ENCODE measurements at places on chromosomes 6 and 20.

DNA sequence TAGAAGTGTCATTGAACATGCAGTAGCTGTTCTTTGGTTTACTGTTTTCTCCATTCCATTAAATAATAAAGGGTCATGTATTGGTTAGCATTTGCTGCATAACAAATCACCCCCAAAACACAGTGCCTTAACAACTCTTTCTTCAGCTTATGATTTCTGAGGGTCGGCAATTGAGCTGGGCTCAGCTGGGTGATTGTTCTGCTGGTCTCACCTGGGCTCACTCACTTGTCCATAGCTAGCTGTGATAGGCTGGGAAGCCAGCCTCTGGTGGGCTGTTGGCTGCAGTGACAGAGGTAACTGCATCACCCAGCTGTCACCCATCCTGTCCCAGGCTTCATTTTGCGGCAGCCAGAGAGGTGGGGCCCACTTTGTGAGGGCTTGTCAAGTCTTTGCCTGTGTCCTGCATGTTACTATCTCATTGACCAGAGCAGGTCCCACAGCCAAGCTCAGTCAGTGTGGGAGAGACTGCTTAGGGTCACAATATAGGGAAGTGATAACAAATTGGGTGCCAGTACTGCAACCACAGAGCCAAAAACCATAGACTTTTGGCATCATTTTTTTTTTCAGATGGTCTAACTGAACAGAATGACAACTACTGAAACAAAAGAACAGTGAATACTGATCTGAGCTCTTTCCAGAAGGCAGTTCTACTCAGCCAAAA is 76.9 kb downstream of the SYNDIG1 start:
- DNase-seq, result no peak

DNA sequence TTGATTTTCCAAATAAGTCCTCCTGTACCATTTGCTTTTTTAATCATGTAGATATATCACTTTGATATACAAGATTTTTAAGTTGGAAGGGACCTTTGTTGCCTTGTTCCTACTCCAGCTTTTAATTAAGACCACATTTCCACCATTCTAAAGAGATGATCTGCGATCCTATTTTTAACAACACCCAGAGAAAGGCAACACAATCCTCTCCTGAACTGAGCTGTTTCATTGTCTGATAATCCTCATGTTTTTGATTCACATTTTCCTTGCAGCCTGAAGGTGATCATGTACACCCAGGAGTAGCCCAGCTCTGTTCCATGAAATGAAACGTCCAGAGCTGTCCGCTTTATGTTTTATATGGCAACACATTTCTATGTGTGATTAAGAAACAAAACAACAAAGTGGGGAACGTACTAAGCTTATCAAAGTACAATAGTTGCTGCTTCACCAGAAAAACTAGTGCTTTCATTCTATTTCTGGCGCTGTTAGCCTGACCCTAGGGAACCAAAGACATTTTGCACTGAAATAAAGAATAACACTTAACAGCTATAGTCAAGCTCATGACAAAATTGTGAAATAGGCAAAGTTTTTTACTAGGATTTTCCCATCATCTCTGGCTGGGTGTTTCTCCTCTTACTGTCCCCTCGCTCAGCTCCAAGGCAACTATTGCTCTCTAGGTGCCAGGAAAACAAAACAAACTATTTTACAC is 22.6 kb upstream of the TRAF3IP2 start:
- DNase-seq, result no peak

DNA sequence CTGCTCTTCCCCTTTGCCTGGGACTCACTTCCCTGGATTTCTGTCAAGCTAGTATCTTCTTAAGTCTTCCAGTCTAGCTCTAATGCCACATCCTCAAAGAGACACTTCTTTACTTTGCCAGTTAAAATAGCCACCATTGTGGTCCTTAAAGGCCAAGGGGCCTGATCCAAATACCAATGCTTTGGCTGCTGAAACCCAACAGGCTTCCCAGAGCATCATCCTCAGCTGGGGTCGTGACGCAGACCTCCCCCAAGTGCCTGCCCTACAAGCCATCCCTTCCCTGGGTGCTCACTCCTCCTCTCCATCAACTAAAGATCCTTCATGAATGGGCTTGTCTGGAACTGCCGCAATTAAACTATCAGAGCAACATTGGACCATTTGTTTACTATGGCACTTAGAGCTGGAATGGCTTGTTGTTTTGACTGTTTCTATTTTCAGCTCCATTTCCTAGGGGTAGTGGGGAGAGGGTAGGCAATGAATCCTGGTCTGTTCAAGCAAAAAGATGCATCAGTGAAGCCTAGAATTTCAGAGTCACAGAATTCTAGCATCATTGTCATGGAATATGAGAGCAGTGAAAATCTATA is 79.6 kb upstream of the SIRPA start:
- no peak for DNase-seq

- no peak for DNase-seq
Measured at GRCh38 chr6:156803353-156803752, 26.2 kb downstream of the ARID1B start.

- no peak for DNase-seq
Measured at GRCh38 chr6:61210549-61210948, 1075.5 kb downstream of the KHDRBS2 start.

- no peak for DNase-seq
Measured at GRCh38 chr6:46894433-46894832, 27.3 kb downstream of the ADGRF5 start.

DNA sequence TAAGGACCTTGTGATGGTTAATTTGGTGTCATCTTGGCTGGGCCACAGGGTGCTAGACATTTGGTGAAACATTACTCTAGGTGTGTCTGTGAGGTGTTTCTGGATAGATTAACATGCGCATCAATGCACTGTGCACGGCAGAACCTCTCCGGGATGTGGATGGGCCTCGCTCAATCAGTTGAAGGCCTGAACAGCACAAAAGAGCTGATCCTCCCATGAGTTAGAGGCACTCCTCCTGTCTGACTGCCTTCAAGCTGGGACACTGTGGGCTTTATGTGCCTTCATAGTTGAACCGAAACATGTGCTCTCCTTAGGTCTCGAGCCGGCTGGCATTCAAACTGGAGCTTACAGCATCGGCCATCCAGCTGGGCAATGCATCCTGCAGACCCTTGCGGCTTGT is 88.8 kb downstream of the HUS1B start:
- DNase-seq, result no peak

GRCh38 chr20:3672547-3673171 is 9.2 kb downstream of the ADAM33 start:
- DNase-seq, result peak; percentile 47

DNA sequence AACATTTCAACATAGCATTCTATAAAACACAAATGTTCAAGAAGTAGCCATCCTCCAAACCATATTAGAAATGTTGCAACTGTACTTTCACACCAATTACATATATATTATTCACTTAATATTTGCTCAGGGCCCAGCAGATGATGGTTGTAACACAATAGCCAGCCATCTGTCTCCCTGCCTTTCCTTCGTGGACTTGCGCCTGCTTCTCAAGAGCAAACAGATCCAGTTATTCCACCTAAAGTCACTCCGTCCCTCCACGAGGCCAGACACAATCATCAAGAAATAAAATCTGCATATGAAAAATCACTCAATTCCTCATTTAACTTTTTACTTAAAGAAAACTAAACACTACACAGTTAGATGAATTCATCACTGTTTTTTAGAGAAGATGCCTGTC is 160.4 kb downstream of the RALGAPA2 start:
- DNase-seq, result no peak

DNA sequence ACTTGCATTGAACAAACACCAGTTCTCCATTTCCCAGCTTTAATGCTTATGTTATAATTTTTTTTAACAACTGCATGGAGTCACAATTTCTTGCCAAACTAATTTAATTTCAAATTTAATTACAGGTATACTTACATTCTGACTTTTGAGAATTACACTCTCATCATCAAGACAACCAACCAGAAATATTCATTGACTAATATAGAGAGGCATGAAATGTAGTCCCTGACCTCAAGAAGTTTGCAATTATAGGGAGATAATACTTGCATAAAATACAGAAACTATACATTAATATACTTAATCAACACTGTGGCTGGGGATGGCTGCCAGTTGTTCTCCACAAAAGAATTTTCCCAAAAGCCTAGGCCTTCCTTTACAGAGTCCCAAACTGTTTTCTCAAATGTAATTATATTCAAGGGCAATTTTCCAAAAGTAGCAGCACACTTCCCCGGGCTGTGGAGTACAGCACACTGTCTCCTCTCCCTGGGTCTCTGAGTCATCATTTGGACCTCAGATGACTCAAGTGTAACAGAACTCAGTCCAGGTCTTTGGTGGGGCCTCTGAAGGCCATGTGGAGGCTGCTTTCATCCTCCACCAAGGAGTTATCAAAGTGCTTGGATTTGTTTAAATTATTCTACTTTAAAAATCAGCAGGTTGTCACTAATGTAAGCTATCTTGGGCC is 114.1 kb downstream of the KIF16B start:
- no peak for DNase-seq

DNA sequence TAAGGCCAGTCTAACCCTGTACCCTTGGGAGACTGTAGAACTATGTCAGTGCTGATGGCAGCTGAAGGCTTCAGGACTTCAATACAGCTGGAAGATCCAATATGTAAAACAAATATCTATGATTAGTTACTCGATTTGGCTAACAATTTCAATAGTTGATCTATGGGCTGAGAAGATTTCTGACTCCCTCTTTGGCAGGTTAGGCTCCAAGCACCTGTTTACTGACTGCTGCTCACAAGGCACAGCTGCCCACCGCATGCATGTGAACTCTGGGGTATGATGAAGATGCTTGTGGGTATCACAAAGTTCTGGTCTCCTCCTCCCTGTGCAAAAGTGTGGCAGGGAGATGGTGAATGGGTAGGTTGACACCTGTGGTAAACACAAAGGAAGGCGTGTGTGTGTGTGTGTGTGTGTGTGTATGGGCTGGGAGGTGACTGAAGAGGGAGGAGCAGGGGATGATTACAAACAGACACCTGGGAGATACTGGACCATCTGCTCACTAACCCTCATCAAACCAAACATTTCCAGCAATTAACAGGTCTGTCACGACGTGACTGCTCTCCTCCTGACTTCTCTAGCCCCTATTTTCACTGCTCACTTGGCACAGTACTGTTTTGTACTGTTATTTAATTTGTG is 18.1 kb downstream of the ELMO2 start:
- DNase-seq, result no peak

- DNase-seq, result no peak
Measured at GRCh38 chr6:43584892-43585570, 9.0 kb downstream of the POLH start.

GRCh38 chr6:34951731-34952130 is 62.7 kb downstream of the ANKS1A start:
- no peak for DNase-seq

DNA sequence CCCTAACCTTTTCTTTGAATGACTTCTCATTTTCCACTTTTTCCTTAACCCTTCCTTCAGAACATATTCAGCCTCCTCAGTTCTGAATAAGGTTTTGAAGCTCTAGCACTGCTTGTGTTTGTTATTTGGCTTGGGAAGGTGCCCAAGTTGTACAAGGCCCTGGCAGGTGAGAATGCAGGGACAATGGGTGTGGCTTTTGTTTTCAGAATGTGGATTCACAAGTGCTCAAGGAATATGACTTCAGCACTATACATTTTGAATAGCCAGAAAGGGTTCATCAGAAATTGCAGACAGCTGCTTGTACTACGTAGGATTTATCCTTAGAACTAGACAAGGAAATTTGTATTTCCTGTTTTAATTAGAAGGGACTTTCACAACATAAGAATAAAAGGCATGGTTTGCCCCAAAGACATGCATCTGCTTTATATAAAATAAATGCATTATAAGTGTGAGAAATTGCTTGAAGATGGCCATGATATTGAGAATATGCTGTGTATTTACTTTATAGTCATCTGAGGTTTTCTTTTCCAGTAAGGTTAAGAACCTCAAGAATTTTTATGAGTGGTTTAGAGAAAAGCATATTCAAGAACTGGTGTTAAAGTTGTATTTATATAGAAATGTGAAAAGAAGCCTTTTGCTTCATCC is 29.3 kb upstream of the PRDM1 start:
- no peak for DNase-seq

DNA sequence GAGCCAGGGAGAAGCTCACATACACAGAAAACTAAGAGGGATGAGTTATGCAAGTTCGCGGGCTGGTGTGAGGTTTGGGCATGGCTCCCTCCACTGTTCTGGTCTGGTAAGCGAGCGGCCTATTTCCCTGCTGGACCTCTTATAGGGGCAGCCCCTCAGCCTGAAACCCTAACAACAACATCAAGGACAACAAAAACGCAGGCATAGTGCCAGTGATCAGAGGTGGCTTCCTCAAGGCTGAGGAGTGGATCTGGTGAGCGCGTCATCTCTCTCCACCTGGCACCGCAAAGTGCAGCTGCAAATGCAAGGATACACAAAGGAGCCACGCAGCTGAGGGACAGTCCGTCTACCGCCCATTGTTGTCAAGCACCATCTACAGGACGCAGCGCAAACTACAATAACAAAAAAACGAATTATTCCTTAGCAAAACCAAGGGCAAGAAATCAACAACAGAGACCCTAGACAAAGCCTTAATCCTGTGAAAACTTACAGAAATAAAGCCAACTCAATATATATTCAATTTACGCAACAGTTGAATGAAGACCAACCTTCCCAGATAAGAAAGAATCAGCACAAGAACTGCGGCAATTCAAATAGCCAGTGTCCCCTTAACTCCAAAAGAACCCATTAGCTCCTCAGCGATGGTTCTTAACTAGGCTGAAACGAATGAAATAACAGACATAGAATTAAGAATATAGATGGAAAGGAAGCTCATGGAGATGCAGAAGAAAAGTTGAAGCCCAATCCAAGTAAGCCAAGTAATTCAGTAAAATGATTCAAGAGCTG is 9.2 kb upstream of the DEFB110 start:
- DNase-seq, result peak; percentile 82

DNA sequence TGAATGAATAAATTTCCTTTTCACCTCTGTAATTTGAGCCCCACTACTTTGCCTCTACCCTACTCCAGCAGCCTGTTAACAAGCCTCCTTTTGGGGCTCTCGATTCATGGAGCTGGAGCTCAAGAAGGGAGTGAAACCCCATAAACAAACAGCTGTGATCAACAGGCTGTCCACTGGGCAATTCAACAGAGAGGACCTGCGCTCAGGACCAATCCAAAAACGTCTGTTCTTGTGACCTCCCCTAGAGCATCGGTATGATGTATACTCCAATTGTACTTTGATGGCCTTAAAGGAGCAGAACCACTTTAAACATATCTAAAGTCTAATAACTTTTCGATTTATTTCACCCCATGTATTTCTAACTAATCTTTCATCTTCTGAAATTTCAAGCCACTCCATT is 37.4 kb downstream of the HIVEP2 start:
- DNase-seq, result no peak

- DNase-seq, result no peak
Measured at GRCh38 chr20:63169681-63170080, 46.2 kb downstream of the YTHDF1 start.

DNA sequence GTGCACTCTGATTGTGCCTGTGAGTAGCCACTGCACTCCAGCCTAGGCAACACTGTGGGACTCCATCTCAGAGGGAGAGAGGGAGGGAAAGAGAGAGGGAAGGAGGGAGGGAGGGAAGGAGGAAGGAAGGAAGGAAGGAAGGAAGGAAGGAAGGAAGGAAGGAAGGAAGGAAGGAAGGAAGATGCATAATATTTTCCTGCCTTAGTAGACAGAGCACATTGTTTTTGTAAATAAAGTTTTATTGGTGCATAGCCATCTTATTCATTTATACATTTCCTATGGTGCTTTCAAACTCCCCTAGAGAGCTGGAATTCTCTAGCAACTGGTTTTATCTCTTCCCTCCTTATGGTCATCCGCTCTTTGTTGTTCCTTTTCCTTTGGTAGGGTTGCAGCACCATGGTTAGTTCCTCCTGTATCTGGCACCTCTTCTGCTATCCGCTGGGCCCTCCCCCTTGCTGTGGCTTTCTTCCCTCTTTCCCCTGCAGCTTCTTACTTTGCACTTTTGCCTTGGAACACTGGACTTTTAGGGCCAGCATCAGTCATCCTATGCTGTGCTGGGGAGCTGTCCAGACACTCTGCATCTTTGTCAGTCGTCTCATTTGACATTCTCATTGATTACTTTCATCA is 20.2 kb downstream of the GPR6 start:
- peak; percentile 46 for DNase-seq

All from neural progenitor cell (in vitro differentiated cells).